RWPE2 (cell line): ENCODE measurements at places on chromosomes 11 and 22.
A peak's percentile ranks its signal among the peaks of the same experiment; 100 is the strongest.

GRCh38 chr22:30325065-30325720 is 1.5 kb downstream of the TBC1D10A start:
- DNase-seq: no peak
- H3K4me1 ChIP-seq: peaks cover 21% of the 10 kb centered on the region
- no peaks in the 10 kb centered on the region for H3K27me3 ChIP-seq
- no peaks in the 10 kb centered on the region for H3K36me3 ChIP-seq

DNA sequence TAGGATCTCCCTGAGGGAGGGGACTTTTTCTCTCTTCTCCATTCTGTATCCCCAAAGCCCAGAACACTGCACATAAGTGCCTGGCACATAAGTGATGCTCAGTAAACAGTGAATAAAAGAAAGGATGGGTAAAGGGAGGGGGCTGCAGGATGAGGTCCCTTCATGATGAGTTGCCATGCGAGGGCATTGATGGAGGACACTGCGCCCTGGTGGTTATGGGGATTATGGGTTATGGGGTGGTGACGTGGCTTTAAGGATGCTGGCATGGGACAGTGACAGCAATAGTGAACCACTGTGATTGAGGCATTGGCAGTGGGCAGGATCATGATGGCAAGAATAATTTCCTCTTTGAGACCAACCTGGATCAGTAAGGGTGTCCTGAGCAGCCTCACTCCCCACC is 43.9 kb upstream of the LRRC32 start:
- DNase-seq: no peak
- H3K4me1 ChIP-seq: no peaks in the 10 kb centered on the region
- no peak overlapping the region for H3K4me3 ChIP-seq
- no peaks in the 10 kb centered on the region for H3K36me3 ChIP-seq
- H3K27me3 ChIP-seq: no peaks in the 10 kb centered on the region
- H3K27ac ChIP-seq: no peak overlapping the region

DNA sequence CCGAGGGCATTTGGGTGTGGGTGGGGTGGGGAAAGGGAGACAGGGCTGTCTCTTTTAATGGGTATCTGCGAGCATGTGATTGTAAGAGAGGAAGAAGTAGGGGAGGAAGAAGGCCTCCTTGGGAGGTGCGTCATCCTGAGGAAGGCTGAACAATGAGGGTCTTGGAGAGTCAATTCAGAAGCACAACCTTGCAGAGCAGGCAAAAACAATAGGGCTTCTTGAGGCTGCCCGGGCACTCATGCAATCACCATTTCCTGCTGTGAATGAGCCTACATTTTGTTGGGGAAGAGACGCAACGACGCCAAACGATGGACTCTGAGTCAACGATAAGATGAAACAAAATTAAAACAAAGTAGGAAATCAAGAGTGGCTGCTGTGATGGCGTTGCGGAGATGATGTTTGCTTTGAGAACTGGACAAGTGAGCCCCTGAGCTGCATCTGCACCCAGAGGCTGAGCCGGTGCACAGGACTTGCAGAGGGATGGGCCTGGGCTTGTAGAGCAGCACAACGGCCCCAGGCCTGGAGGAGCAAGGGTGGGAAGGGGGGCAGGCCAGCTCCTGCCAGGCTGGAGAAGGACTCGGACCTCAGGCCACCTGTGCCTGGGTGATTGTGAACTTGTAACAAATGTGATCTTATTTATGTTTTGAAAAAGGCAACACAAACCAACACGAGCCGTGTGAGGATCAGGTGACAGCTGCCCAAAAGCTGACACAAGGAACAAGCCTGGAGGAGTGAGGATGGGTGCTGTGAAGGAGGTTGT is 92.3 kb upstream of the B3GAT1 start:
- H3K4me1 ChIP-seq: no peaks in the 10 kb centered on the region
- no peak for DNase-seq

DNA sequence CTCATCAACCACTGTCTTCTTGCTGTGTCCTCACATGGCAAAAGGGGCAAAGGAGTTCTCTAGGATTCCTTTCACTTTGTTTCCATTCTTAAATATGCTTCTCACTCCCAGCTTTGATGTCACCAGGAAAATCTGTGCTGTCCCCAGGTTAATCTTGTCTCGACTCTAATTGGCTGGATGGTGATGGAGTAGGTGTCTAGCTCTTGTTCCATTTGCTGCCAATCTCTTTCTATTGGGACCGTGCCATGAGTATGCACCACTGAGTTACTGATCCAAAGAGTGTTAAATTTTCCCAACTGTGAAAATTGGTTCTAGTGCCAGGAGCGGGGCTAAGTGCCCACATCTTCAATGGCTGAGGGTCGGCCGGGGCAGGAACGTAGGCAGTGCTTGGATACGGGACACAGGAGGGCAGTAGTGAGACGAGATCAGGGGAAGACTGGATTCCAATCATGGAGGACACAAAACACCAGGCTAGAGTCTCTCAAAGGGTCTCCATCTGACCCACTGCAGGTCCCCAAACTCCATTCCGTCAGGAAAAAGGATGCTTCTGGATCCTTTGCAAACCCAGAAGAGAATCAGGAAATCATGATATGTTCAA is 47.7 kb upstream of the CSNK2A3 start:
- H3K4me1 ChIP-seq: no peaks in the 10 kb centered on the region
- H3K36me3 ChIP-seq: no peaks in the 10 kb centered on the region
- H3K27me3 ChIP-seq: no peaks in the 10 kb centered on the region
- no peak overlapping the region for H3K27ac ChIP-seq
- no peak for DNase-seq
- H3K4me3 ChIP-seq: no peak overlapping the region

- no peak for DNase-seq
- H3K4me1 ChIP-seq: no peaks in the 10 kb centered on the region
- no peak overlapping the region for H3K27ac ChIP-seq
- no peak overlapping the region for H3K4me3 ChIP-seq
Measured at GRCh38 chr11:117841551-117842031, 17.0 kb upstream of the FXYD2 start.

GRCh38 chr22:46245511-46245910 is 4.6 kb downstream of the CDPF1 start:
- peaks cover 4% of the 10 kb centered on the region; the same call in 1 of the 2 replicates for H3K36me3 ChIP-seq
- no peak overlapping the region for H3K27ac ChIP-seq
- H3K27me3 ChIP-seq: no peaks in the 10 kb centered on the region
- no peaks in the 10 kb centered on the region for H3K4me1 ChIP-seq

- DNase-seq: no peak
- no peaks in the 10 kb centered on the region for H3K27me3 ChIP-seq
- no peaks in the 10 kb centered on the region for H3K4me1 ChIP-seq
- H3K27ac ChIP-seq: no peak overlapping the region
- H3K4me3 ChIP-seq: no peak overlapping the region
Measured at GRCh38 chr22:32389685-32390084, 22.4 kb downstream of the RTCB start.

- H3K4me3 ChIP-seq: no peak overlapping the region
- H3K36me3 ChIP-seq: no peaks in the 10 kb centered on the region
- H3K27ac ChIP-seq: no peak overlapping the region
- no peak for DNase-seq
Measured at GRCh38 chr22:24512043-24512442, 16.9 kb downstream of the UPB1 start.

DNA sequence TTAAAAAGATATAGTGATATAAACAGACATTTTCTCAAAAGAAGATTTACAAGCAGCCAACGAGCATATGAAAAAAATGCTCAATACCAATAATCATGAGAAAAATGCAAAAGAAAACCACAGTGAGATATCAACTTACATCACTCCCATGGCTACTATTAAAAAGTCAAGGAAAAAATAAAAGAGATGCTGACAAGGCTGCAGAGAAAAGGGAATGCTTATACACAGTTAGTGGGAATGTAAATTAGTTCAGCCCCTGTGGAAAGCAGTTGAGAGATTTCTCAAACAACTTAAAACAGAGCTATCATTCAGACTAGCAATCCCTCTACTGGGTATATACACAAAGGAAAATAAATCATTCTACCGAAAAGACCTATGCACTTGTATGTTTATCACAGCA is 97.1 kb upstream of the CARD18 start:
- no peaks in the 10 kb centered on the region for H3K4me1 ChIP-seq
- no peak overlapping the region for H3K27ac ChIP-seq
- H3K36me3 ChIP-seq: no peaks in the 10 kb centered on the region
- H3K4me3 ChIP-seq: no peak overlapping the region
- DNase-seq: no peak

GRCh38 chr11:65899356-65900124 is 648 bp downstream of the FOSL1 start:
- peaks cover 43% of the 10 kb centered on the region for H3K36me3 ChIP-seq
- H3K4me3 ChIP-seq: peak overlapping the region; percentile 77
- peaks cover 48% of the 10 kb centered on the region for H3K4me1 ChIP-seq
- H3K27ac ChIP-seq: peak overlapping the region; percentile 96

DNA sequence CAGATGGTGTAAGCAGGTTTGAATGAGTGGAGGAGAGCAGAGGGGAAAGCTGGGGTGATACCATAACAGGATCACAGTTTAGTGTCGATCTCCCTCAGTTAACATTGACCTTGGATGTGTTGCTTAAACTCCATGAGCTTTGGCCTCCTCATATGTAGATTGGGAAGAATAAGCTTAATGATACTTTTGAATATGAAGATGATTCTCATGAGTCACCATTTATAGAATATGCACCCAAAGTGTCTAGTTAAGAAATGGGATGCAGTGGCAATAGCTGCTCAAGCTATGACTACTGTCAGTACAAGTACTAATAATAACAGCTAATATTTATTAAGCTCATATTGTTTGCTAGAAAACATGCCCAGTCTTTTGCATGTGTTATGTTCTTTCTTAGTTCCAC is 236.2 kb upstream of the KIRREL3 start:
- no peaks in the 10 kb centered on the region for H3K36me3 ChIP-seq
- no peaks in the 10 kb centered on the region for H3K27me3 ChIP-seq
- no peak overlapping the region for H3K4me3 ChIP-seq
- H3K27ac ChIP-seq: no peak overlapping the region
- H3K4me1 ChIP-seq: no peaks in the 10 kb centered on the region
- no peak for DNase-seq

DNA sequence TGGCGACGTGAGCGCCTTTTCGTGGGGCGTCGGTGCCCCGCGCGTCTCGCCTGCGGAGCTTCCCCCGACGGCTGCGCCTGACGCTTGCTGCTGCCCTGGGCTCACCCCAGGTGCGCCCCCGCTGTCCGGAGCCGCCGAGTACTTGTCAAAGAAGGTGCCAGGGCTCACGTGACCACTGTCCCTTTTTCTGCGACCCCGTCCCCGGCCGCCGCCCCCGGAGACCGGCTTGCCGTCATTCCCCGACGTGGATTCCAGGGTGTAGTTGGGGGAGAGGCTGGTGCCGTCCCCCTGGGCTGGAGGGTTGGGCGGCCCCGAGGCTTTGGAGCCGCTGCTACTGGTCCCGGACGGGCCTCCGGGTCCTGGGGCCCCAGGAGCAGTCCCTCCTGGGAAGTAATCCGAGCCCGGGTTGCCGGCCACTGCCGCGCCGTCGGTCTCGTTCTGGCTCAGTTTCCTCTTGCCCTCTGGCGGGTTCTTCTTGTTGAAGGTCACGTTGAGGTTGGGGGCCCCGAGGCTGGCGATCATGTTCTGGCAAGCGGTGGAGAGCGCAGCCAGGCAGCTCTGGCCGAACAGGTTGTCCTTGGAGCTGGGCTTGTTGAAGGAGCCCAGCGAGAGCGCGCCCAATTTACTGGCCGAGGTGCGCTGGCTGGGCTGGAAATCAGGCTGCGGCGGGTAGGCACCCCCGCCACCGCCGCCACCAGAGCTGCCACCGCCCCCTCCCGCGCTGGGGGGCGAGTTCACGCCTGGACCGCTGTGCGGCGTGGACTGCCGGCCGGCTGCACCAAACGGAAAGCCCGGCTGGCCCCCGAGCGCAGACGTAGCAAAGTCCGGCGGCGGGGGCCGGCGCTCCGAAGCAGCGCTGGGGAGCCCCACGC is 3.8 kb downstream of the MN1 start:
- H3K4me3 ChIP-seq: no peak overlapping the region
- H3K27ac ChIP-seq: no peak overlapping the region
- no peaks in the 10 kb centered on the region for H3K27me3 ChIP-seq
- DNase-seq: no peak
- H3K36me3 ChIP-seq: peaks cover 5% of the 10 kb centered on the region
- no peaks in the 10 kb centered on the region for H3K4me1 ChIP-seq

DNA sequence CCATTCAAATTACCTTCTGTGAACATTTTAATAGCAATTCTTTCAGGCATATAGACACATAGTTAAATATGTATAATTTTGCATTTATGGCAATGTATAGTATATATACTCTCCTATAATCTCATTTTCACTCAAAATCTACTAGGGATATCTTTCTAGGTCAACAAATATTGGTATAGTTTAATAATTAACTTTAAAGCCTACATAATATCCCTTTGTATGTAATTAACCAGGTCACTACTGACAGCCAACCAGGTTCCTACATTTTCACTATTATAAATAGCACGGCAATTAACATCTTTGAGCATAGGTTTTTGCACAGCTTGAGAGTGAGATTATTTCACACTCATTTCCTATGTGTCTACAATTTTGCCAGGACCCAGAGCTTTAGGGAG is 15.8 kb downstream of the OR2AG2 start:
- no peak overlapping the region for H3K4me3 ChIP-seq
- no peak for DNase-seq
- no peaks in the 10 kb centered on the region for H3K4me1 ChIP-seq
- no peak overlapping the region for H3K27ac ChIP-seq
- no peaks in the 10 kb centered on the region for H3K27me3 ChIP-seq

DNA sequence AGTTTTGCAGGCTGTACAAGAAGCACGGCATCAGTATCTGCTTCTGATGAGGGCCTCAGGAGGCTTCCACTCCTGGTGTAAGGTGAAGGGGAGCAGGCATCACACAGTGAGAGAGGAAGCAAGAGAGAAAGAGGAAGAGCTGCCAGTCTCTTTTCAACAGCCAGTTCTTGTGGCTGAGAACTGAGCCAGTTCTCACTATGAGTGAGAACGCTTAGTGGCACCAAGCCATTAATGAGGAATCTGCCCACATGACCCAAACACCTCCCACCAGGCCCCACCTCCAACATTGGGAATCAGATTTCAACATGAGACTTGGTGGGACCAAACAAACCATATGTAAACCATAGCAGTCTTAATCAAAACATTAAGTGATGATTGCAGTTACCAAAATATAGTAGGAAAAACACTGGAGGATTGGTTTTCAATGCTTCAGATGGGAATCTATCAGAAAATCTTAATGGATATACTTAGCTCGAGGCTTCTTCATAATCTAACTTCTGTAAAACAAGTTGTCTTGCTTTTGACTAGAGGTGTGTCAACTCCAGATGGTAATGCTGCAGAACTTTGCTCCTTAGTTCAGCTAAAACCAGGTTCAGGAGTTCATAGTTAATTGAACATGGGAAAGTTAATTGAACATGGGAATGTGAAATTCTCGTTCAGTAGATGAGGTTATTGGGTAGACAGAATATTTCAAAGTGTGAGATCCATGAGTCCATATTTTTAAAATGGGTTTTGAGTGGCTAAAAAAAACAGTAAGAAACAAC is 12.2 kb downstream of the FAR1 start:
- H3K27ac ChIP-seq: no peak overlapping the region
- peaks cover 24% of the 10 kb centered on the region for H3K4me1 ChIP-seq

- no peaks in the 10 kb centered on the region for H3K36me3 ChIP-seq
- H3K4me1 ChIP-seq: no peaks in the 10 kb centered on the region
- H3K4me3 ChIP-seq: no peak overlapping the region
- no peak overlapping the region for H3K27ac ChIP-seq
Measured at GRCh38 chr11:17581036-17581731, 34.1 kb downstream of the OTOG start.
